Inflammatory macrophage (primary cell): ENCODE measurements at places on chromosomes 1 and 21.
A peak's percentile ranks its signal among the peaks of the same experiment; 100 is the strongest.

GRCh38 chr21:40335704-40336103 is 468.5 kb downstream of the PCP4 start:
- no peak for DNase-seq

DNA sequence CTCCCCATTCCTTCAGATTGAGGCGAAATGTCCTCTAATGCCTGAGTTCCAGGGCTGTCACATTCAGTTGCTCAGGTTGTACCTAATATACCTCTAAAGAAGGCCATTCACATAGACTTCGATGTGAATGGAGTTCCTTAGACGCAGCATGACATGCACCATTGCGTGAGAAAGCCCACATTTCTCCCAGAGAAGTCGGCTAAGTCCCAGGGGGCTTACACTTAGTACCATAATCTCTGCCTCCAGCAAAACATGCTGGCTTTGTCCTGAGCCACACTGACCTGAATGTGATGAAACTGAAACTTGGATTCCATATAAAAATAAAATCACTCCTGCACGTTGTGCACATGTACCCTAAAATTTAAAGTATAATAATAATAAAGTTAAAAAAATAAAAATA is 23.2 kb upstream of the SLC2A1 start:
- DNase-seq: no peak

DNA sequence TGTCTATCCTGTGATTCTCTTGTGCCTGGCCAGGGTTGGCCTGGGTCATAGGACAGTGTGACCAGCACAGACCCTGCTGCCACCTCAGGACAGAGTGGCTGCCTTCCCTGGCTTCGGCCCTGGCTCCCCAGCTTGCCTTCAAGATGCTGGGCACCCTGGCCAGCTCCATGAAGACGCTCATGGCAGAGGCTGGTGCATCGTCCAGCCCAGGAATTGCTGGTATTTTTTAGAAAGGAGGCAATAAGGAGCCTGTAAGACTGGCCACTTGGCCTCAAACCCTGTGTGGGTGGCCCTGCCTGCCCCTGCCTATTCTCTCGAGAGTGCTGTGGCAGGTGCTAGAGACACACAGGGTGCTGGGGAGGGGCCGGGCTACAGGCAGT is 70.4 kb upstream of the ACTRT2 start:
- no peak for DNase-seq

DNA sequence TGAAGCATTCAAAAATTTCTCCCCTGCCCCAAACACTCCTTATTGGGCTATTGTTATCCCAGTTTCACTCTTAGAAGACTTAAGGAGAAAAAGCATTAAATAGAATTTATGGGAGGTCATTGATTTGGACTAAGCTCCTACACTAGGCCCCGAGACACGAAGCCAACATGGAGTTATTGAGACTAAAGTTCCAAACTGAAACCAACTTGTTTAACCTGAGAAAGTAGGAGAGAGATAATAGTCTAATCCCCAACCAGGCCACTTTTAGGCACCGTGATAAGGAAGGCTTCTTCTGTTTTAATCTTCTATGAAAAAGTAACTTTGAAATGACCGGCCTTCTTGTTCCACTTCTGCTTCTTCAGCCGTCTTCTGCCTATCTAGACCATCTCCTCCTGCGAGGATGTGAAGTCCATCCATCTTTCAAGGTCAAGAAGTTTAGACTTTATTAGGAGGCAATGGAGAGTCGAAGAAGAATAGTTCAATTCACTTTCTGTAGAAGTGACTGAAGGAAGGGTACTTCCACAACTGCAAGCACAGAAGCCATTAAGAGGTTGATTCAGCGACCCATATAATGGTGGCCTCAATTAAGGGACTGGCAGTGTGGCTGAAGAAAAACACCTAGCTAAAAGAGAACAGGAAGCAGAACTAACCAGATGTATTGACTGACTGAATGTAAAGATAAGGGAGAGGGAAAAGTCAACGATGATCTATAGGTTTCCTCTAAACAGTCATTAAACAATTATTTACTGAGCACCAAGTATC is 428.8 kb downstream of the SMYD3 start:
- no peak for DNase-seq

- DNase-seq: peak; percentile 20
These were observed 994.9 kb downstream of the ADGRL2 start for GRCh38 chr1:82795508-82796149.

- DNase-seq: peak; percentile 83
These were observed 48.1 kb downstream of the CDC14A start for GRCh38 chr1:100400404-100400803.

GRCh38 chr21:44718571-44718970 is 7.2 kb upstream of the TSPEAR start:
- no peak for DNase-seq

GRCh38 chr21:43686811-43687565 is 27.6 kb downstream of the RRP1B start:
- peak; percentile 8 for DNase-seq

DNA sequence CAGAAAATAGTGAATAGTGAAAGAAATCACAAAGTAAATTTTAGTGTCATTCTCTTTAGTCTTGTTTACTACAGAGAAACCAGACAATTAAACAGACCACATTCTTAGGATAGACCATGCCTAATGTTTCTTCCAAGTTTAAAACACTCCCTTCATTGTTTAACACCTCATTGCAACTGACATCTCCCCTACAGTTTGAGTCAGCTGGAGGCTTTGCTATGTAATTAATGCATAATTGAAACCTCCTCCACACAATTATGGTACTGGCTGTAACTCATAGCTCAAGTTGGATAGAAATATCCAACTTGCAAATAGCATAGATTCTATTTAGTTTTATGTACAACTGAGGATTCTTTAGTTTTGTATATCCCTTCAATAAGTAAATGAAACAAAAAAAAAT is 35.2 kb upstream of the B3GALT2 start:
- DNase-seq: no peak

DNA sequence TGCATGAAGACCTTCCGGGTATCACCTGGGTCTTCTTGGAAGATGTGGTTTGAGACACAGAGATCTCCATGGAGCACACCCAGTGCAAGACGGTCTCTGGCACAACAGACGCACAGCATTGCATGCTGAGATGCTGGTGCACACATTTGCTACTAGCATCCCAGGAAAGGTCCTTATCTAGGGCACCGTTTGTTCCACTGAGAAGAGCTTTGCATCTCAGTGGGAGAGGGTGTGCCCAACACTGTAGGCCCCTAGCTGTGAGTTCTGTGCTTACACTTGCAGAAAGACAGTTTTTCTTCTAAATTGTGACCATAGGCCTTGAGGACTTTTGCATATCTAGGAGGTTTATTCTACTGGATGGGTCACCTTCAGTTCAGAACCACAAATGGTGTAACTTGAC is 554.1 kb downstream of the MATN1 start:
- no peak for DNase-seq

DNA sequence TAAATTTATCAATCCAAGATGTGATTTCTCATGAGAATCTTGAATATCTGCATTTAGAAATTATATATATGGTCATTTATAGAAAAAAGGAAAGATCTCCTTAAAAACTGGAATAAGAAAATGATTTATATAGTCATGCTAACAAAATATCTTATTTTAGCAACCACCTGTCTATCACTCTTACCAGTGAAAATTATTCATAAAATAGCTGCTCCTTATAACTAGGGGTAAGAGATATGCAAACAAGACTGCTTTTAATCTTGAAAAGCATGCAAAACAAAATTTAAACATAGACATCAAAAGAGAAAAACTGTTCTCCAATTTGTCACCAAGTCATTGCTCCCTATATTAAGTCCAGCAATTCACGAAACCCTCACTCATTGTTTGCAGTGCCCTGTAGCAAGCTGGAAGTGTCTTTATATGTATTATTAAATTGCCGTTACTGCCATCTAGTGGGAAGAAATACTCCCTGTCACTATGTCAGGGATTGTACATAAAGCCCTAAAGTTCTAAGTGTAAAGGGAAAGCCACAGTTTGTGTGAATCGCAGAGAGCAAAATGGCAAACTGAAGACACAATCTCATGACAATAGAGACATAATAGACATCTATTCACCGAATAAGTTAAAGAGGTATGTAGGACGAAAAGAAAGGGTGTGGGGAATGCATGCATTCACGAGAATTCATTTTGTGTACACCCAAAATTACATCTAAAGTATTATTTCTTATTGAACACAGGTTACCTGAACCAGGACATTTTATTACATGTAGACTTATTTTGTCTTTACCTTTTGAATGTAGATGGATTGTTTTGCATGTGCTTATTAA is 600.5 kb downstream of the USP25 start:
- peak; percentile 56 for DNase-seq

DNA sequence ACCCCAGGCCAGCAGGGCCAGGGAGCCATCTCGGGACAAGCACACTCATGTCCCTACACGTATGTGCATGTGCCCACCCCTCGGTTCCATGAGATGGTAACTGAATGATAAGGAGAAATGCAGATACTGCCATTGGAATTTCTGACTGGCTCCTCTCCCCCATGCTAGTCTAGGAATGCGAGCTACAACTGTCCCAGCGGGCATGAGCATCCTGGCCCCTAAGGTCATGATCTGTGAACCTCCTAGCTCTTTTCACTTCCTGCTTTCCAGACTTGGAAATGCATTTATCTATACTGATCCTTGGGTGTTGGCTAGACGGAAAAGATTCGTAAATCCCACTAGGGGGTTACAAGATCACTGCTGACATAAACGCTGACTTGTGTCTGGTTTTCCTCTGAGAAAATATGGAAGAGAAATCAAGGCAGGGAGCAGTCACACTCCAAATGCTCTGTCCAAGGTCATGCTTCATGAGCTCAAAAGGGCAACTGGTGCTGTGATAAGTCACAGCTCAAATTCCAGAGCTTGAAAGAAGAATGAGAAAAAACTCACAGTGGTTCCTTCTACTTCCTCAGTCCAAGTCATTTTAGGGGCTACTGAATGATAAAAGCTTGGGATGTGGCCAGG is 49.8 kb downstream of the SLC45A1 start:
- no peak for DNase-seq

DNA sequence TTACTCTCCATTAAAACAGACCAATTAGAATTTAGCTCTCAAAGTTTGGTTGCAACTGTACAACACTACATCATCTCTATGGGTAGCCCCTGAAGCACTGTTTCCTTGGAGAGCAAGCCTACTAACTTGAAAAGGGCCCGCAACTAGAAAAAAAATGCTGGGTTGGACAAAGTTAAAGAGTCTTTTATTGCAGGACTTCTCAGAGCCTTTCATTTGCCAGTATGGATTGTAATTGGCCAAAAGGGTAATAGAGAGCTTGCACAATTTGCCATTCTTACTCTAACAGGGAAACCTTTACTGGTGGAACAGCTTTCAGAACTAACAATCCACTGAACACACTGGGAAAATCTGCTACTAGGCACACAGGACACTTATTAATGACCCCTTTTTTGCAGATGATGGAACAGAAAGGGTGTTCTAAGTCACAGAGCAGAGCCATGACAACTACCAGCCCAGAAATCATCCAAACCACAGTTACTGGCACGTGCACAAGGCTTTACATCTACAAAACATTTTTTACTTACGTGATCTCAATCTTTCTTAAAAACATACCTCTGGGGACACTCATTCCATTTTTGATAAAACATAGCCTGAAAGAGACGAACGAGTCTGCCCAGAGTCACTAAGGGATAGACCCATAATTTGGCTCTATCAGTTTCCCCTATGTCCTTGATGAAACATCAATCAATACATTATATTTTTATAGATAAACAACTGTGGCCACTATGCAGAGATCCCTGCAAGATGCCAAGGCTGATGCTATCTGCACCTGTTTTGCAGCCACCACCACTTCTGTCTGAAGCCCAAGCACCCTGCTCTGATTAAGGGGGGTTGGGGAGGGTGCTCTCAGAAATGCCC is 176.3 kb upstream of the EDN2 start:
- no peak for DNase-seq

DNA sequence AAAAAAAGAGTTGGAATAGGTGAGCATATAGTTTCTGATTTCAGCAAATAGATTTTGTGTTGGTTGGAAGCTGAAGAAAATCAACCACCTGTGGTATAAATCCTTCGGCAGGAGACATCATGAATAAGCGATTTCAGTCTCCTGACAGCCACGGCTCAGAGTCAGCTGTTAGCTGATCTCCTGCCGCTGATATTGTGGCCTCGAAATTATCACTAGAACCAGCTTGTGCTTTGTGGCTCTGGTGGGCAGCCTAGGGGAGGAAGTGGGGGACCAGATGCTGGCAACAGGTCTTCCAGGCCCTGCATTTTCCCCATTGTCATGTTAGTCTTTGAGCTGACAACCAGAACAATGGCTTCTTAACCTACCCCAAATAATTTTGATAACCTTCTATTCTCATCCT is 842 bp upstream of the GCSAML start:
- DNase-seq: no peak

GRCh38 chr1:1435106-1435903 is at the start of gene VWA1:
Gene VWA1 (plus strand): TSS chr1:1435690. CDS start chr1:1435749, 59 bp downstream.
- peak; percentile 28 for DNase-seq

DNA sequence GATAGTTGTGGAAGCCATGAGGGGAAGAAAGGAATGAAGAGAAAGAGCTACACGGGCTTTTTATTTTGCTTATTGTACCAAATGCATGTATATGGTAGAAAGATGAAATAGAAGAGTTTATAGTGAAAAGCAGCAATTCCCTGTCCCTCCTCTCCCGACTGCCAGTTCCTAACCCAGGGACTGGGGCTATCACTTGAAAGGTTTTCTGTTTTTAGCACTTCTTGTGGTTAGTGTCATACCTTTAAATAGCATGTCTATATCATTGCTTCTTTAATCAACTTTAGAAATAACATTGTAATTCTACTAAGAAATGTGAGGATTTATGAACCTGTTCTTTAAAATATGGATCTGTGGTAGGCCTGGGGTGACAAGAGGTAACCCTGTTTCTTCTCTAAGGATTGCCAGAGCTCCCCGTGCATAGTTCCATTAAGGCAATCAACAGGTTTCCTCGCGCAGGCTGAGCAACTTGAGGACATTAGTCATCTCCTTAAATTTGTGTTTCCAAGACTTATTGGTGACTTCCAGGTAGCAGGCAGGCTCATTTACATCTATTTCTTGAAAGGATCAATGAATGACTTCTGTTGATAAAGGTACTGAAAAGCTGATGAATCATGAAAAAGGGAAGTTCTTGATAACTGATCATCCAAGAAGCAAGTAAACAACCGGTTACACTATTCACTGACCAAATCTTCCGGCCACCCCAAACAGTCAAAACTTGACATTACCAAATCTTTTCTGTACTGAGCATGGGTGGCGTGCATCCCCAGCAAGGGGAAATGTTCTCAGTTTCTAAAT is 37.8 kb upstream of the S1PR1 start:
- DNase-seq: no peak

DNA sequence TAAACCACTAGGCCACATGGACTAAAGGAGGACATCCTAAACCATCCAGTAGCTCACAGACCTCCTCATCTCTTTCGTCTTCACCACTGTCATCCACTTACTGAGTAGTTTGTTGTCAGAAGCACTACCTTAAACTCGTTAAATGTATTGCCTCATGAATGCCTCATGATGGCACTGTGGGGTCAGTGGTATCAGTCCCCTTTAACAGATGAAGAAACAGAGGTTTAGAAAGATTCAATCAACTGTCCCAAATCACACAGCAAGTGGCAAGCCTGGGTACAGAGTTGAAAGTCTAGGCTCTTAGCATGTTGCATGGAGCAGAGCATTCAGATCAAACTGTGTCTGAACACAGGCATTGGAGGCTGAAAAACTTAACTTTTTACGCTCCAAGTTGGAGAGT is 183.6 kb upstream of the KIAA0040 start:
- DNase-seq: peak; percentile 1
